ENCODE measurements at places on chromosomes 1 and 21.
A peak's percentile ranks its signal among the peaks of the same experiment; 100 is the strongest.

DNA sequence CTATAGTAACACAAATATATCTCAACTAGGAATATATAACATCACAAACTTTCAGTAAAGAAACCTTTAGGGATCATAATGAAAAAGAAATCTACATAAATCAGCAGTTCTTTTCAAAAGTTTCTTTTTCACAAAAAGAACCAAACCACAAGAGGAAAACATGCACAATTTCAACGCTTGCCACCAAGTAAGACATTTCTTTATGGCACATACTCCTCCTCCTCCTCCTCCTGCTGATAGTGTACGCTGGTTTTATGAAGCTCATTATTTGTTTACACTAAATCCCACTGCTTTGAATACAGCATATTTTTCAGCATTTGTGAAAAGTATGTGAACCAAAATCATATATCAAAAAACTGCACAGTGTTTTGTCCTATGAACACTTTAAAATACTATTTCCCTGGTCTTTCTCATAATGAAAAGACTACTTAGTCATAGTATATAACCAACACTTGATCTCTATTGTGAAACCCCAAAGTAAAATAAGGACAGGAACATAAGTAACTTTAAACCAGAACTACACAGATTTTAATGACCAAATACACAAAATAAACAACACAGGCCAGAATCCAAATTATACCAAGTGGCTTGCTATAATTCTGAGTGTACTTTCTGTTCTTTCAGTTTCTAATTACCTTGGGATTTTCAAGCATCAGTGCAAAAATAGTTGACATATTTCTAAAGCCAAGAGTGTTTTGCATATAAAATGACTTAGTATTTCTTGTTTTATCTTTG lies 184.2 kb downstream of the EIF4G3 start:
- DNase-seq: no peak

- peak; percentile 89 for DNase-seq
These were observed 781 bp downstream of the PROX1 start for GRCh38 chr1:213988507-213989001.

GRCh38 chr21:24027396-24027795 lies 1579.9 kb downstream of the MRPL39 start:
- no peak for DNase-seq

DNA sequence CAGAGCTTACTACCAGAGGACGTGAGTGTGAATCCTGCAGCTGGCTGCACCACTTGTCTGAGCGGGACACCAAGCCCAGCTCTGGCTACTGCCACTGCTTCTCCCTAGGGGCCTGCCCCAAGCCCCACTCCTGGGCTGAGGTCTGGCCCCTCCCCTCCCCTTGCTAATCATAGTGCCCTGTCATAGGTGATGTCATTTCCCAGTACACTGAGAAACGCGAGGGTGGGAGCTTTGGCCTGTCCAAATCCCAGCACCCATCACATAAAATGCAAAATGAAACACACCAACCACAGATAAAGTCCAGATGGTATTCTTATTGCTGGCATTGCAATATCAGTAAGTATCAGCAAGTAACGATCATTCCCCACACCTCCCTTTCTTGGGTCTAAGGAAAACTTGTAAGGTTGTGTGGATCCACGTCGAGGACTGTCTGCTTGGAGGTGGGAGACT lies 77.7 kb downstream of the TOMM20 start:
- no peak for DNase-seq

- no peak for DNase-seq
These were observed 8.5 kb downstream of the SDF4 start for GRCh38 chr1:1223321-1223720.

GRCh38 chr1:227841096-227841495 lies 25.6 kb downstream of the PRSS38 start:
- no peak for DNase-seq

- no peak for DNase-seq
These were observed 100.3 kb downstream of the KCNJ15 start for GRCh38 chr21:38356883-38357625.

DNA sequence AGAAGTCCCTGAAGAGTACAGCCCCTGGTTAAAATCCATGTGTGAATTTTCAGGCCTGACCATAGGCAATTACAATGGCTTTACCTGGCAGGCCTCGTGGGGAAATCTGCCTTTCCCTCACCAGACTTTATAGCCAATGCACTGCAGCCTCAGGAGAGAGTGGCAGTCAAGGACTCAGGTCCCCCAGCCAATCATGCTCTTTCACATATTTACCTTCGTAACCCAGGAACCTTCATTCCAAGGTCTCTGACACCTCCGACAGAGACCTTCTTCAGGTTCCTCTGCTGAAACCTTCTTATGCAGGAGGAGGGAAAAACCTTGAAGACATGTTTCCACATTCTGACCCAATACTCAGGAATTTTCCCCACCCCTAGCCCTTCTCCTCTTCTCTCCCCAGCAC lies 118.9 kb downstream of the FASLG start:
- DNase-seq: no peak

DNA sequence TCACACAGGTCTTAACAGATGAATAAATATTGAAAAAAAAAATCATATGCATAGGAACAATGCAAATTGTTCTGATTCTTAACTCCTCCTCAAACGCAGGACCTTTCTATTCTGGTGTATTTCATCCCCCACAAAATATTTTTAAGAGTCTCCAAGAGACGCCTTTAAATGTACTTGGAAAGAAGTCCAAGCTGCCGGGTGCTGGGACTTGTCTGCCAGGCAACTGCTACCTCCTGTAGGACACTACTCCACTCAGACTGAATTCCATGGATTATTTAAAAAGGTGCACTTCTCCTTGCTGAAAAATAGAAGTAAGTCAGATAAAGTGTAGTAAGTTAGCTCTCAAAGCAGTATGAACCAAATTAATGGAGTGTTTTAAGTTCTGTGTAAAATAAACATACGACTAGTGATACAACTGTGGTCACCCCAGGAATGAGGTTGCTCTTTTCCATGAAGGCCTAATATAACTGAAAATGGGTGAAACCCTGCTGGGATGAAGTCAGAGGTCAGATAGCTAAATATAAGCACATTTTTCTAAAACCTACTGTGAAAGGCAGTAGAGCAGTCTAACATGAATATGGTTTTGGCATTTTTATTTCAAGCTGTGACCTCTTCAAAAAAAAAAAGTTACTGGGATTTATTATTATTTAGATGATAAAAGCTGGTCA lies 189.2 kb upstream of the PBX1 start:
- DNase-seq: no peak

DNA sequence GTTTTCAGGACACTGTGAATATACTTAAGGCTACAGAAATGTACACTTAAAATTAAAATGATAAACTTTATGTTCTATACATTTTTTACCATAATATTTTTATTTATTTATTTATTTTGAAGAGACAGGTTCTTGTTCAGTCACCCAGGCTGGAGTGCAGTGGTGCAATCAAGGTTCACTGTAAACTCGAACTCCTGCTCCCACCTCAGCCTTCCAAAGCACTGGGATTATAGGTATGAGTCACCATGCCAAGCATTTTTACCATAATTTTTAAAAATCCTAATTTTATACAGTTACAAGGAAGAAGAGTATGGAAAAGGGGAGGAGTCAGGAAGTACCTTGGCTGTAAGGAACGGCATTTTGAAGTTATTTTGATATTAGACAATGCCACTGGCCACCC lies 23.6 kb upstream of the ANGPTL3 start:
- no peak for DNase-seq

- DNase-seq: no peak
These were observed 139.1 kb downstream of the KAZN start for GRCh38 chr1:14737561-14738094.

- no peak for DNase-seq
These were observed 1.5 kb upstream of the COL16A1 start for GRCh38 chr1:31705080-31705866.
